Activated CD4-positive, alpha-beta T cell treated with anti-CD3 and anti-CD28 coated beads, Interleukin-2, amount 50 U/mL, for 16 hours (primary cell): ENCODE measurements at places on chromosomes 3 and 15.

DNA sequence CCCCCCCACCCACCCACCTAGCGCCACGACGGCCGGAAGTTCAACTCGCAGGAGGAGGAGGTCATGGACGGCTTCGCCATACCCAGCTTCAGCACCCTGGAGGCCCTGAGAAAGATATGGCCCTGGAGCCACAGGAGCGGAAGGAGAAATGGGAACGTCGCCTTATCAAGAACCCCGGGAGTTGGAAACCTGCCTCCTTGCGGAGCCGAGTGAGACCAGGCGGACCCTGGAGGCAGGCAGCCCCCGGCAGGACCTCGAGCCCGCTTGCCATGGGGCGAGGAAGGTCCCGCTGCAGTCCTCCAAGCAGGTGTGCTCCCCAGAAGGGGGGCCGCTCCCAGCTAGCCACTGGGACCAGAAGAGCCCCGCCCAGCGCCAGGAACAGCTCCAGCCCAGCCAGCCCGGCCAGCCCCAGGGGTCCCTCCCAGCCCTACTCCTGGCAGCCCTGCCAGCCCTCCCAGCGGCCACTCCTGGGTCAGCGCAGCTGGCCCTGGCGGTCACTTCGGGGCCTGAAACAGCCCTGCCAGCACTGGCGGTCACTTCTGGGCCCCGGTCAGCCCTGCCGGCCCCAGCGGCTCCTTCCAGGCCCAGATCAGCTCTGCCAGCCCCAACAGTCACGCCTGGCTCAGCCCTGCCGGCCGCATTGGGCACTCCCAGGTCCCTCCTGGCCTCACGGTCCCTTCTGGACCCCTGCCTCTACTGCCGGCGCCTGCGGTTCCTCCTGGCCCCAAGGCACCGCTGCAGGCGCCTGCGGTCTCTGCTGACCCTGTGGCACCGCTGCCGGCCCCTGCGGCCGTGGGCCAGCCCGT is 10.3 kb upstream of the ROPN1B start:
- DNase-seq = no peak

- no peak for DNase-seq
Measured at GRCh38 chr15:40121911-40122638, 13.4 kb upstream of the BMF start.

DNA sequence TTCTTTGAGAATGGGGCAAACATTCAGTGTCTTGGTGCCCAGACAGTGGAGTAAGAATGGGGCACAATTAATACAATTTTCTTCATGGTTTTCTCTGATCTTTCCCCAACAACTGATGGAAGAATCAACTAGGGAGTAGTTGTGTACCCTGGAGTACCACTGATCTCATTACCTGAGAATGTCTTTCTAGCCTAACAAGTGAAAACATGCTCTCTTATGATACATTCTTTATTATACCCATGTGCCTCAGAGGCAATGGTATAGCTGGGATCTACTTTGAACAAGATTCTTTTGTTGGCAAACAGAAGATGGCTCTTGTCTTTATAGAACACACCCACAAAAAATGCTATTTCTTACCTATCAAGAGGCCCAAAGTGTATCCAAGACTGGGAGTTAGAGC is 250.6 kb upstream of the CMC1 start:
- no peak for DNase-seq

- peak; percentile 59 for DNase-seq
Measured at GRCh38 chr3:99856437-99857220, 39.0 kb downstream of the CMSS1 start.

- no peak for DNase-seq
Measured at GRCh38 chr3:74349015-74349414, 265.4 kb downstream of the CNTN3 start.

GRCh38 chr3:121974601-121975111 is 47.4 kb downstream of the ILDR1 start:
- DNase-seq = no peak

DNA sequence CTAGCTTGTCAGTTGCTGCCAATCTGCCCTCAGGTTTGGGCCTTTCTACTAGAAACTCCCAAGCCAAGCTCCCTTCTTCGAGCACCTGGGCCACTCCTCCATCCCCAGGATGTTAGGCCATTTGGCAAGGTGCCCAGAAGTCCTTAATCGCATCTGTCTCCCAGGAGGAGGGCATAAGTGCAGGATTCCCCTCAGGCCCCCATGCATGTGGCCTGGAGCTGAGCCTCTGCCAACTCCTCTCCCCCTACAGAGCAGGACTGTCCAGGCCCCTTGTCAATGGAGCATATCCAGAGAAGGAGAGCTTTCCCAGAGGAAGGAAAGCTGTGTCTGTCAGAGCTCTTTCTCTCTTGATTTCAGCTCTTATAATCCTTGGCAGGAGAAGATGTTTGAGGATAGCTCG is 182.6 kb upstream of the ROPN1 start:
- DNase-seq = no peak

GRCh38 chr3:168288511-168289401 is 193.0 kb upstream of the GOLIM4 start:
- no peak for DNase-seq
